GM23338 (cell line): ENCODE measurements at places on chromosomes 7 and 10. TPM values are rescaled to one million over a fixed set of nuclear protein-coding genes. Genes with fewer than 3 reads are reported as not detected.

The GATA3 gene
- not detected in 2 replicates for total RNA-seq

The AGMO gene
- 0.42 and 3.9 TPM in 2 replicates for total RNA-seq

The RSPH10B gene
- 0.23 and 5.9 TPM in 2 replicates for total RNA-seq

The MACC1 gene
- 13.4 and 14.2 TPM in 2 replicates for total RNA-seq

The RGR gene
- not detected in 2 replicates for total RNA-seq

The AKR1C4 gene
- total RNA-seq: not detected in 2 replicates

The FZD1 gene
- 1.4 TPM in 2 replicates for total RNA-seq

The SH2D4B gene
- not detected in 2 replicates for total RNA-seq

The KDM7A gene
- total RNA-seq: 9.4 and 10.8 TPM in 2 replicates

- DNase-seq: no peak
These were observed 271.9 kb downstream of the ADARB2 start for GRCh38 chr10:1465418-1465911.

DNA sequence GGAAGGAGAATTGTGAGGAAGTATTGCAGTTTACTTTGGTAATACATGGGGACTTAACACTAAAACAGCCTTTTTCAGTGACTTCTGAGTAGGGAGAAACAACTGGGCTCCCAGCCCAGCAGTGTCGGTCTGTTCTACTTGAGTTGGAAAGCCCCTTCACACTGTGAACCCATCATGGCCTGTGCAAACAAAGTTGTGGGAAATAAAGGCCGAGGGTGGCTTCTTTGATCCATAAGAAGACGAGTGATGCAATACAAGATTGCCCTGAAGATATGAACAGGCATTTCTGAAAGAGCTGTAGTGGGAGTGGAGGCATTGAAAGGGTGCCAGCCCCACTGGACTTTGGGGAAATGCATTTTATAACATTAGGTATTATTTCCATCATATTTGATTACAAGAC lies 28.3 kb downstream of the C10orf120 start:
- DNase-seq: no peak

DNA sequence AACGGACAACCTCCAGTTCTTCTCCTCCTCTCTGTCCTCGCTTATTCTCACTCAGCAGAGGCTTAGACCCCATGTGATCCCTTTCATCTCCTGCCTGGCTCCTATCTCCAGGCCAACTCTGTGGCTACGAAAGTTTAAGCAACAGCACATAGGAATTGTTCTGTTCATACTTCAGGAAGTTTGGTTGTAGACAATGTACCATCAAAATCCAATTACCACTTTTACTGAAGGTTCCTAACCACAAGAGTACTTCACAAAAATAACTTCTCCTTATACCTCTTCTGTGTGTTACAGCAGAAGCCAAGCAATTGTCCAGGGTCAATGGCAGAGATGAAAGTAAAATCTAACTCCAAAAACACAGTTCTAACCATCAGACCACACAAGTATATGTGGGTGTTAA lies 80.0 kb downstream of the SLC25A13 start:
- no peak for DNase-seq

GRCh38 chr7:106064316-106064715 lies 47.8 kb downstream of the SYPL1 start:
- DNase-seq: no peak

GRCh38 chr10:30529373-30529998 lies 95.5 kb downstream of the MAP3K8 start:
- peak; percentile 32 for DNase-seq

- peak; percentile 28 for DNase-seq
These were observed 960.0 kb downstream of the DNAJB9 start for GRCh38 chr7:109529712-109530111.

DNA sequence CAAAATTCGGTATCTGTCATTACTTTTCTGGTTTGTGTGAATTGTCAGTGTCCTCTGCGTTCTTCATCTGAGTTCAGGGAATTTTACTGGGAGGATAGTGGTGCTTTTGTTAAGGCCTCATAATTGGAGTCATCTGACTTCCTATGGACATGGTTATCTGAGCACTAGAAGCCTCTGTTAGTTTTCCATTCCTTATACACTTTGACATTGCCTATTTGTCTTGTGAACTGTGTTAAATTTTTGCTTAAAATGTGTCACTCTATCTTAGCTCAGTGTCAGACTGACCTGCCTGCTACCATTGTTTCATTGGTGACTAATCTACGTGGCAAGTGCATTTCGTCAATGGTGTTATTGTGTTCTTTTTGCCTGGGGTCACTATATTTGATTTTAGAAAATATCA lies 253.3 kb downstream of the SEMA3A start:
- no peak for DNase-seq

GRCh38 chr7:142910481-142910880 lies 23.1 kb downstream of the TRPV5 start:
- no peak for DNase-seq

DNA sequence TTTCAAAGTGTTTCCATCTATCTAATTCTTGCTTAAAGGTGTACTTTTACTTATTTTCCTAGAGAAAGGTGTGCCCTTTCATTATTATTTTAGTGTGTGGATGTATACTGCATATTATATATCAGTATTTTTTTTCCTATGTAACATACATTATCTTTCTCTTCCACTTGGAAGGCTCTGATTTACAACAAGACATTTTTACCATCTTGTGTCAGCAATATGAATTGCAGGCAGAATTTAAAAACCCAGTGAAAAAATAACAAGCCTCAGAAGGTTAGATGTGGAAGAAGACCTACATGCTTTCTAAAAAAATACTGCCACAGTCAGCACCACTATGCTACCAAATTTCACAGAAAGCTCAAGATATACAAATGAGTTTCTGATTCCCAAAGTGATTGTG lies 327.7 kb upstream of the STEAP1 start:
- DNase-seq: no peak

GRCh38 chr7:134755422-134756022 lies 23.9 kb upstream of the CALD1 start:
- no peak for DNase-seq

DNA sequence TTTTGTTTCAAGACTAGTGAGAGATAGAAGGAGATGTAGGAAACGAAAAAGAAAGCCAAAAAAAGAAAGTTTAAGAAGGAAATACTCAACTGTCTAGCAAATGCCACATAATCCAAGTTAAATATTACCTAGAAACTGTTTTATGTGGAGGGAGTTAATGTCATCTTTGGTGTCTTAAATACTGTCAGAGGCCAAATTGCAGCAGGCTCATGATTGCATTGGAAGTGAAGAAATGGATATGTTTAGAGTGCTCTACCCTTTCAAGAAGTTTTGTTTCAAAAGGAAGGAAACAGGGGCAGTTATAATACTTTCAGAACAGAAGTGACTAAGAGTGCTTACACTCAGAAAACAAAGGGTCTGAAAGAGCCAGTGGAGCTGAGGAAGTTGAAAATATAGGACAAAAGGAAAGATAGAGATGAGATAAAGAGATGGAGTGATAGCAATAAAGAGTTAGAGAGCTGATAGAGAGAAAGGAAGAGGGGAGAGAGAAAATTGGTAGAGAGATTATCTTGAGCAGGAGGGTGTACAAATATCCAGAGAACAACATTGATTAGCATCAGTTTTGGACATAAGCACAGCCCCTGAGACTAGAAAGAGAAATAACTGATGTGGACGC lies 28.0 kb upstream of the GNAI1 start:
- no peak for DNase-seq

DNA sequence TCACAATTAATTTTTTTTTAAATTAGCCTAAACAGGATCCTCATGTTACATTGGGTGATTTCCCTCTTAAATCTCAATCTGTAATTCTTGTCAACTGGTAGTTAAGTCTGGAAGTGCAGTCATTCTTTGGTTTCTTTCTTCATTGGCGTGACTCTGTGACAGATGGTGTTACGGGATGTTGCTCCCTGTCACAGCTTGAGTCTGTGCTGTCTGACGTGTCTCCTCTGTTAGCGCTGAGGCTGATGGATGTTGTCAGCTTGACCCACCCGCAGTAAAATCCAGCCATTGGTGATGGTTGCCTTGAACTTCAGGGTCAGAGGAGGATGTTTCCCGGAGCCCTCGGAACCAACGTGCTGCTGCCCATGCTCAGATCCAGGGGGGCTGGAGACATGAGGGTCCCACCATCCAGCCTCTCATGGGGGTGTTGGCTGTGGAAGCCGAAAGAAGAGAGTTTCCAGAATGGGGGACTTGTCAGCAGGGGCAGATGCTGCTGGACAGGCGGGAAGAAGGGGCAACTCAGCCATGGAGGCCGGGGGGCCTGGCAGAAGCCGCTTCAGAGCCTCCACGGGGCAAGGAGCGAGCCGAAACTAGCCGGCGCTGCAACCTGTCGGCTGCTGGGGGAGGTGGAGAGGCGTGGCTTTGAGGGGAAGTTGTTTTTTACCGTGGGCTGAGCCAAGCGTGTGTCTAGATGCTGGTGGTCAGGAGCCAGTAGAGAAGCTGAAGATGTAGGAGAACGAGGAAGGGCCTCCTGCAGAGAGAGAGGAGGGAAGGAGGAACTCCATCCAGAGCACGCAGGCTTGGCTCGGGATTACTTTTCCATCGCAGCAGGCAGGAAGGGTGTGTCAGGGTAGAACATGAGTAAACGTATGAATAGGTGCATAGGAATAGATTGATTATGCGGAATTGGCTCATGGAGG lies 3.5 kb downstream of the SUN1 start:
- DNase-seq: no peak

DNA sequence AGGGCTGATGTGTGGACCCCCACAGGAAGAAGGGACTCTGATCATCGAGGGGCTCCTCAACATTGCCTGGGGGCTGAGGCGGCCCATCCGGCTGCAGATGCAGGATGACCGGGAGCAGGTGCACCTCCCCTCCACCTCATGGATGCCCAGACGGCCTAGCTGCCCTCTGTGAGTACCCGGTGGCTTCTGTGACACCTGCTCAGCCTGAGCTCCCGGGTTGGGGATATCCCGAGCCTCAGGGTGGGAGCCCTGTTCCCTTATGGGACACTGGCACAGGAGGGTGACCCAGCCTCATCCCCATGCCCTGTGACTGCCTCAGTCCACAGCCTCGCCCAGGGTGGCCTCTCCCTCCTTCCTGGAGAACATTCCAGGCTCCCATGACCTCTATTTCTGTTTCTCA lies 3.9 kb upstream of the DEPP1 start:
- DNase-seq: no peak

- DNase-seq: peak; percentile 86
These were observed at the start of gene COBL for GRCh38 chr7:51316666-51317581. TSS of gene COBL (minus strand) at chr7:51316809. CDS start at chr7:51316633, 176 bp downstream.

DNA sequence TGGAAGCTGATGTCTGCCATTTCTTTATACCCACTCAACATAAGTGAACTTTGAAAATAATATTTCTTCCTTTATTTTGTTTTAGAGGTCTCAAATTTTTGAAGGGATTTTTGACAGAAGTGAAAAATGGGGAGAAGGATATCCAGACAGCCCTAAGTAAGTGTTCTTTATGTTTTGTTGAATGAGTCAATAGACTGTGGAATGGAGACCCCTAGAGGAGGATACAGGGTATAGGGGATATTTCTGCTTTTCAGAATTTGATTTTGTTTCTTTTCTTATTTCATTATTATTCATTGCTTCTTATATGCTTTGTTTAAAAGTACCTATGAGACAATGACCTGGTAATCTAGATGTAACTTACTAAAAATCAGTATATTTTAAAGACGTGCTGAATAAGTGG lies 34.4 kb downstream of the PLEKHA8 start:
- peak; percentile 51 for DNase-seq

- peak; percentile 81 for DNase-seq
These were observed 141.2 kb downstream of the MLLT10 start for GRCh38 chr10:21675157-21675796.

- DNase-seq: peak; percentile 58
These were observed 37.3 kb upstream of the PRSS1 start for GRCh38 chr7:142711746-142712616.

DNA sequence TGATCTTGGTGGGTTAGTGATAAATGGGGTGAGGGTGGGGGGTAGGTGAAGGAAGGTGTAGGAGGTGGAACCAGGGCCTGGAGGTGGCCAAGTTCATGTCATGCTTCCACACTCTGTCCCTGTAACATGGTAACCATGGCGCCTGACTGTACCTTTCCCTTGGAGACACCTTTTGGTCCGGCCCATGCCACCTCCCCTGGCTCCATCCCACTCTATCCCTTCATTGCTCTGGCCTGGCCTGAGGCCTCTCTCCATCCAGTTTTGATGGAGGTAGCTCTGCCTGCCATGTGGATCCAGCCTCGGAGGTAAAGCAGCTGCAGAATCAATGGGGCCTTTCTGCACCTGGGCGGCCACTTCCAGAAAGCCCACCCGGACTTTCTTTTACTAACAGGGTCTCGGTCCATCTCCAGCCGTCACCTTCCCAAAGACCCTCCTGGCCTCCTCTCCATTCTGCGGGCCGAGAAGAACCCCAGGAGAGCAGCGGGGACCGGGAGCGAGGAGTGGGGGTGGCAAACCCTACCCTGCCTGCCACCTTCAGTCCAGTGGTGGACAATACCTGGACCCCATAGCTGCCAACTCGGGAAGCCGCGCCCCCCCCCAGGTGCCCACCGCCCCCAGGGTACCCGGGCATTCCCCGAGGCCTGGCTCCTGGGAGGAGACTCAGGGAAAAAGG lies 504 bp upstream of the TRRAP start:
- peak; percentile 21 for DNase-seq

- no peak for DNase-seq
These were observed 344.4 kb upstream of the PODXL start for GRCh38 chr7:131900785-131901287.

- DNase-seq: peak; percentile 78
These were observed 36.2 kb upstream of the GTF2IRD1 start for GRCh38 chr7:74417419-74417971.

- no peak for DNase-seq
These were observed 355.3 kb downstream of the PAXIP1 start for GRCh38 chr7:154647625-154648024.

DNA sequence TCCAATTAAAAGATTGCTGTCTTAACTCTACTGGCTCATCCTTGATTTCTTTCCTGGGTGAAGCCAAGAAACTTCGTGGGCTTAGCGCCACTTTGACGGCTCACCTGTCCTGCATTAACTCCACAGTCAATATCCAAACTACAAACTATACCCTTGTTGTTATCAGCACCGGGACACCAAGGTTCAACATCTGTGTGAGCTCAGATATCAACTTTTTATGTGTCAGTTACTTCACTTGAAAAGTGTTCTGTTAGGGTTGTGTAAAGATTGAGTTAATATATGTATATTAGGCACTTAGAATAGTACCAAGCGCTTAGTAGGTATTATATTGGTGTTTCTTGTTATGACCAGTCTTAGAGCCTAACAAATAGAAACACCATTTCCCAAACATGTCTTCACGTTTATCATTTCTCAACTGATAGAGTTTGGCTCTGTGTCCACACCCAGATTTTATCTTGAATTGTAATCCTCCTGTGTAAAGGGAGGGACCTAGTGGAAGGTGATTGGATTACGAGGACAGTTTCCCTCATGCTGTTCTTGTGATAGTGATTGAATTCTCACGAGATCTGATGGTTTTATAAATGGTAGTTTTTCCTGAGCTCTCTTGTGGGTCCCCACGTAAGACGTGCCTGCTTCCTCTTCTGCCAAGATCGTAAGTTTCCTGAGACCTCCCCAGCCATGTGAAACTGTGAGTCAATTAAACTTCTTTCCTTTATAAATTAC lies 19.0 kb upstream of the ST8SIA6 start:
- no peak for DNase-seq

DNA sequence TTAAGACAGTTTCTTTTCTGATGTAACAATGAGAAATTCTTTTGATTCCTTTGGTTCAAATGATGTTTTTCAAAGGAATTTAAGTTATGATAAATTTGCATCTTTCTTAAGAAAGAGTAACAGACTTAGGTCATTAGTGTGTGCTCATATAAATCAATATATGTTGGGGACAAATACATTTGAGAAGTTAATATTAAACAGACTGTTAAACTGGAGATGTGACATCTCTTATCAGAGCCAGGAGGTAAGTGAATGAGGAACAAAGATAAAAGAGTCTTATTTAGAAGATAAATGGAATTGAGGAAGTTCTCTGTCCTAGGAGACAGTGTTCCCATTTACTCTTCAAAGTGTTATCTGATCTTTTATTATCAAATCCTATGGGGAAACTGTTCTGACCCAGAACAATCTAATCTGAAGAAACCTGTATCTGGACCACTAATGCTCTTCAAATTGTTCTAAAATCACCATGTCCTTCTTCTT lies 104.8 kb upstream of the LAMB4 start:
- no peak for DNase-seq
